ENCODE measurements at places on chromosomes 3 and 15.

DNA sequence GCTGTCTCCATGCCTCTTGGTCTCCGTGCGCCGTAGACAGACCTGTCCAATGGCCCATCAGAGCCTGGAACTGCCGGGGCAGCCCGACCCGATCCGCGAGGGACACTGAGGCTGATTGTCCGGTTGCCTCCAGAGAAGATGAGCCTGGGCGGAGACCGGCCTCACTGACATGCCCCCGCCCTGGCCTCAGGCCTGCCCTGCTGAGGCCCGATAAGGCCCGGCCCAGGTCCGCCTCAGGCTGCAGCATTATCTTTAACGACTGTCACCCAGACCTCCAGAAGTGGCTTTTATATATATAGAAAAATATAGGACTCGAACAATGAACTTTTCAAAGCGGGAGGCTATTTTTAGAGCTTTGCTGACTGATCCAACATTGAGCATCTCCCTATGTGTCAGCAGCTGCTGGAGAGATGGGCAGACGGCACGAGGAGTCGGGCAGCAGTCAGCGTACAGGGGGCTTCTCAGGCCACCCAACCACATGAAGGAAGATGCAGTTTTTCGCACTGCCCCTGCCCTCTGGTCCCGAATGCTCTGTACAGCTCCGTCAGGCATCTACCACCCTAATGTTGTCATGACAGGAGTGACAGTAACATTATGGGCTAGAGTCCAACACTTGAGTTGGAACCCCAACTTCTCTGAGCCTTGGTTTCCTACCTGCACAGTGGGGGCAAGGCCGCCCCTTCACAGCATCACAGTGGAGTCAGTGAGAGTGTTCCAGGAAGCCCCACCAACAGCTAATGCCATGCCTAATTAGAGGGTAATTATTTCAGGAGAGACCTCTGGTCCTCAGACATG is 112.0 kb upstream of the RPL32 start:
- no peak for DNase-seq

- no peak for DNase-seq
Measured at GRCh38 chr15:37015451-37015850, 84.9 kb downstream of the MEIS2 start.

GRCh38 chr3:30518181-30518864 is 88.1 kb upstream of the TGFBR2 start:
- no peak for DNase-seq

DNA sequence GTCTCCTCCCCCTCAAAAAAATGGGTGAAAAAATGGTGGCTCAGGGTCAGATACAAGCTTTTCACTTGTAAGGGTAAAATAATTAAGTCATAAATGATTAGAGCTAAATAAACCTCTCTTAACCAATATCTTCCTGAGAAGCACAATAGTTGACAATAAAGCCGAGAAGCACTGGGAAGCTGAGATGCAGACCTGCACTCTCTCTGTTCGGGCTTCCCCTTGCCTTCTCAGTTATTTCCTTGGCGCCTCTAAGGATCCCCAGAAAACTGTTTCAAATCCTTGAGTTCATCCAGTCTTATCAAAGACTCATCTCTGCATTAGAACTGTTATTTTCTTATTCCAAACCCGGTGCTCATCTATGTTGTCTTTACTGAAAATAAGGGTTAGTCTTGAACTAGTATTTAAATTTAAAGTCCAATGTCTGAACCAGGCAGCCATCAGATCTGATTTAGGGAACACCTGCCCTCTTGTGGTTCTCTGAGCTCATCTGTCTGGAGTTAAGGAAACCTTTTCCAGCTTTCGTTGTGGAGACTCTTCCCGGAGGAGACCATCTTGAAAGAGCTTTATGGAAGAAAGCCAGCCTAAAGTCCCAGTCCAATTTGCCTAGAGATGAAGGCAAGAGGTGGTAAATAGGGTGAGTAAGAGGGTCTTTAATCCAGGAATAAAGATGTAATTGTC is 256.4 kb upstream of the MCTP2 start:
- no peak for DNase-seq

GRCh38 chr15:98865397-98866339 is 141.9 kb downstream of the PGPEP1L start:
- DNase-seq, result peak; percentile 78

GRCh38 chr3:37642670-37643598 is 218.7 kb upstream of the CTDSPL start:
- no peak for DNase-seq

GRCh38 chr15:66702787-66703539 is 927 bp downstream of the SMAD6 start:
- DNase-seq, result no peak

- DNase-seq, result no peak
Measured at GRCh38 chr15:92579931-92580470, 75.6 kb downstream of the FAM174B start.

- DNase-seq, result peak; percentile 75
Measured at GRCh38 chr3:16311960-16312451, 47.0 kb downstream of the OXNAD1 start.

DNA sequence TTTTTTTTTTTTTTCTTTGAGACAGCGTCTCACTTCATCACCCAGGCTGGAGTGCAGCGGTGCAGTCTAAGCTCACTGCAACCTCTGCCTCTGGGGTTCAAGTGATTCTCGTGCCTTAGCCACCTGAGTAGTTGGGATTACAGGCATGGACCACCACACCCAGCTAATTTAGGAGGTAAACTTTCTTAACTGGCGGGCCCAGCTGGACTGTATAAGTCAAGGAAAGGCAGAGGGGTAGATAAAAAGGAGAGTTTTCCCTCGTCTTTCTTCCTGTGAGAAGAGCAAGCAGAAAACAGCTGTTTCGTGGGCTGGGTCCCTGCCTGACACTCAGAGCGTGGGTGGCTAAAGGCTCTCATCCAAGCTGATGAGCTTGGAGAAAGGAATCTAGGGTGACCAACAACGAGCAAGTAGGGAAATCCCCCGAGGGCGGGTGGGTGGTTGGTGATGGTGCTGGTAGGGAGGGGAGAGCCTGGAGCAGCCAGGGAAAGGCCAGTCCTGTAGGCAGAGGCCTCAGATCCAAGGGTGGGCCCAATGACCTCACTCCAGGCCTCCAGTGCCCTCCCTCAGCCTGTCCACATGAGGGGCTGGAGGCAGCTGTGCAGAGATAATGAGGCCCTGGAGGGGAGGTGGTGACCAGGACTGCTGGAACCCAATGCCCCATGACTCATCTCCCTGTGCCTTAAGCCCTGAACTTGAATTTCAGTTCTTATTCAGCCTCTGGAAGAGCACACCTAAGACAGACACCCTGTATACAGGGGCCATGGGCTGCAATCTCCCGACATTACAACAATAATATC is 43.1 kb upstream of the LIMD1 start:
- no peak for DNase-seq

DNA sequence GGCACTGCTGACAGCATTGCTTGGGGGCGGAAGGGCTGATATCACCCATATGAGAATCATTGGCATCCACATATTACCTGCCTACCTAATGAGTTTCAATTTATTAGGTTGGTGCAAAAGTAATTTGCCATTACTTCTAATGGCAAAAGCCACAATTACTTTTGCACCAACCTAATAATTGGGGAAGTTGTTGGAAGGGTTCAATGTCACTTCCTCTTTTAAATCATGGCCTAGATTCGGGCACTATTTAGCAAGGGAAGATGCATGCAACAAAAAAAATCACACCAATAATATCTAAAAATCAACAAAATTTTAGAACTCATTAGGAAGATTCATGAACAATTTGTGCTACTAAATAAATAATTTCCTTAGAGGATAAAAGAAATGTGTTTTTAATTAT is 56.0 kb upstream of the AGTR1 start:
- no peak for DNase-seq

- no peak for DNase-seq
Measured at GRCh38 chr3:52246728-52247408, 1.3 kb downstream of the PPM1M start.

DNA sequence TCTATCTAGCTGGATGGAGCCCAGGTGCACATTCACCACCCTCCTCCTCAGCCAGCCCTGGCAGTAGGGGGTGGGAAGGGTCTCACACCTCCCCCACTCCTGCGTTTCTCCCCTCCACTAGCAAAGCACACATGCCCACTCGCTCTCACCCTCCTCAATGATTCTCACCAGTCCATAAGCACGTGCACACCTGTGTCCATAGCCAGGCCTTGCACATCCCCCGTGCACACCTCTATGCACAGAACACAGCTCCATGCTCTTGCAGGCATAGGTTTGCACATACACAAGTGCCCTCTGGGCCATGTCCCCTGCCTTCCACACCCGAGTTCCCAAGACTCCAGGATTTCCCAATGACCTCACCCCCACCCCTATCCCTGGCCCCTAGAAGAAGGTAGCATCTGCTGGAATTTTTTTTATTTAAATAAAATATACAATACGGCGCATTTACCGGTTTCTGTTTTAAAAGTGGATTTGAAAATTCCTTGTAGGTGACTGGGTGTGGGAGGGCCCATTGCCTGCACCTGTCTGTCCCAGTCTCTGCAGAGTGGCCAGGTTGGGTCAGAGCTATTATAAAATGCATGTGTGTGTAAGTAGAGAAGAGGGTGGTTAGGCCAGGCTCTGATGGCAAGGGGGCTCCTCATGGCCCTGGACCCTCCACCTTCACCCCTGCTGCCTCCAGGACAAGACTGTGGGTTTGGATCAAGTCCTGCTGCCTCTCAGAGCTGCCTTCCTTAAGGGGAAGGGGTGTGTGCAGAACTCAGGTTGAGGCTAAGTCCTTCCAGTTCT is 49.1 kb downstream of the HCN4 start:
- DNase-seq, result no peak

DNA sequence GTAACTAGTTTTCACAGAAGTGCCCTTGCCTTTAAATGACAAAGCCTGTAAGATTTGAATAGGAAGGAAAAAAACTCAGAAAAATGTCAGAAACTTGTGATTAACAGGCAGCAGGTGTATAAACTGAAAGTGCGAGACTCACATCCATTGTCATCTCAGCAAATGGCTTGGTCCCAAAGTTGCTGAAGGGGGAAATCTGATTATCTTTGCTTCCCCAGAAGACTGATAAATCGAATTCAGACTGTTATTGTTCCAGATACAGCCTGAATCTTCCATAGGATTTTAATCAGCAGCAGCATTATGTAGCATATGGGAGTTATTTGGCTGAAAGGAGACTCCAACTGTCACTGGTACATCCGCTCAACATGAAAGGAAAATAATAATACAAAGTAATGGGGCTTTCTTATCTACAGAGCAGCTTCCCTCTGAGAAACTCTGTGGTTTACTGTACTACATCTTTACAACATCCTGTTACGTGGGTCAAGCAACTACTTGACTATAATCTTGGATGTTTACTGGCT is 550.4 kb upstream of the CCDC54 start:
- DNase-seq, result no peak

- no peak for DNase-seq
Measured at GRCh38 chr3:32592696-32593353, 22.2 kb upstream of the DYNC1LI1 start.

GRCh38 chr15:73584699-73585420 is 48.3 kb downstream of the NPTN start:
- DNase-seq, result no peak

DNA sequence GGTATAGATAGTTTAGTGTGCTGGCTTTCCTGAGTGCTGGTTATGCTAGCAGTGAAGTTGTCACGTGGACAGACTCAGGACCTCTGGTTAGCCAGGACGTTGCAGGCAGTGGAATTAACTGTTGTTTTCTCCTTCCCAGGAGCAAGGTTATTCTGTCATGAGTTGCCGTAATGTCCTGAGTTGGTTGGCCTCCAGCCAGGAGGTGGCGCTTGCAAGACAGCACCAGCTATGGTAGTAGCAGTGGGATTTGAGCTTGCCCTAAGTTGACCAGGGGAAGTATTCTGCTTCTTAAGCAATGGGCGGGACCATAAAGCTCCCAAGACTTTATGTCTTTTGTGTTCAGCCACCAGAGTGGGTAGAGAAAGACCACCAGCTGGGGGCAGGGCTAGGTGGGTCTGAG is 240.7 kb upstream of the DNAJC19 start:
- DNase-seq, result no peak

DNA sequence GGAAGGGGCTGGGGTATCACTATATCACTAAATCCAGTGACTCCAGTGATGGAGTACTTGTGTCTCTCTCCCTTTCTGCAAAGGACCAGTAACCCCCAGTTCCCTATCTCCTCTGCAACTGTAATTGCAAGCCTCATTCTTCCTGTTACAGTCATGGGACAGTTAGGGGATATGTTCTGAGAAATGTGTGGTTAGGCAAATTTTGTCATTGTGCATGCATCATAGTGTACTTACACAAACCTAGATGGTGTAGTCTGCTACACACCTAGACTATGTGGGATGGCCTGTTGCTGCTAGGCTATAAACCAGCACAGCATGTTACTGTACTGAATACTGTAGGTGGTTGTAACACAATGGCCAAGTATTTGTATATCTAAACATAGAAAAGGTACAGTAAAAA is 2.2 kb downstream of the VPS8 start:
- no peak for DNase-seq

- DNase-seq, result peak; percentile 60
Measured at GRCh38 chr3:184334470-184335158, 2.8 kb upstream of the FAM131A start.

GRCh38 chr3:187925326-187925725 is 180.1 kb upstream of the BCL6 start:
- no peak for DNase-seq

DNA sequence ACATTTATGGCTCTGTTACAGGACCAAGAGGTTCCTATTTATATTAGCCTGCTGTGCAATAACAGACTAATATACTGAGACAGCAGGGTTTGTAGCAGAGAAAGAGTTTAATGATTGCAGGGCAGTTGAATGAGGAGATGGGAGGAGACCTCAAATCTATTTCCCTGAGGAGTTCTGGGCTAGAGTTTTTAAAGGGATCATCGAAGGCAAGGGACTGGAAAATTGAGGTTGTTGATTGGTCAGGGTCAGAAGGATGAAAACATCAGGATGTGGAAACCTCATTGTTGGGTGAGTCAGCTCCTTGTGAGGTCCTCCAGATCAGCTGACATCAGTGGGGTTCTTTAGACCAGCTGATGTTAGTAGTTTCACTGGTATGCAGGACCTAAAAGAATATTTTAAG is 60.6 kb upstream of the GOLGA8B start:
- no peak for DNase-seq

All from CD4-positive, alpha-beta T cell treated with Interleukin-2 at 100 ng/mL for 4 hours (primary cell).